OCI-M1 (cell line): ENCODE measurements at places on chromosomes 2 and 18.

- DNase-seq, result no peak
Measured at GRCh38 chr2:42843611-42844010, 51.2 kb upstream of the HAAO start.

DNA sequence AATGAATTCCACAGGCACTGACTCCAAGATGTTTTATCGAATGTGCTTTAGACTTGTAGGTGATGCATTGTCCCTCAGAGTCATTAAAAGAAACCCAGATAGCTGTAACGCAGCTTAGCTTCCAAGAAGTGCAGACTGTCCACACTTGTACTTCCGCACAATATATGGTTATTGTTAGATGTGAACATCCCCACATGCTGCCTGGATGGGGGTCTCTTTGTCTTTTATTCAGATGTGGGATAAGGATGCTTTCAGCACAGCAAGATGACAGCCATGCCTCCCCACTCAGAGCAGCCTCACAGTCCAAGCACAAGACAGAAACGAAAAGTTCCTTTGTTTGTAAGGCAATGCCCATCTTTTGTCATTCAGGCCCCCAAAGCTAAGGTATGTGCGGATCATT lies 416.6 kb downstream of the HRH4 start:
- DNase-seq, result no peak

DNA sequence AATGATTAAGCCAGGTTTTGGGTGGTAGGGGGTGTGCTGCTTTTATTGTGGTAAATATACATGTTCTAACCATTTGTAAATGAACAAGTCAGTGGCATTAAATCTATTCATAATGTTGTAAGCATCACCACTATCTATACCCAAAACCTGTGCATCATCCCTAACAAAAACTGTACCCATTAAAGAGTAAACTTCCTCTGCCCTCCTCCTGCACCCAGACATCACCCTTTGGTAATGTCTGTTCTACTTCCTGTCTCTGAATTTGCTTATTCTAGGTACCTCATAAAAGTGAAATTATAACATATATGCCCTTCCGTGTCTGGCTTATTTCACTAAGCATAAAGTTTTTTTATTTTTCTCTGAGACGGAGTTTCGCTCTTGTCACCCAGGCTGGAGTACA lies 14.1 kb downstream of the RIF1 start:
- no peak for DNase-seq

- DNase-seq, result peak; percentile 94
Measured at GRCh38 chr18:2641638-2642037, 13.9 kb upstream of the SMCHD1 start.

- DNase-seq, result no peak
Measured at GRCh38 chr2:144339048-144339447, 180.9 kb downstream of the ZEB2 start.

DNA sequence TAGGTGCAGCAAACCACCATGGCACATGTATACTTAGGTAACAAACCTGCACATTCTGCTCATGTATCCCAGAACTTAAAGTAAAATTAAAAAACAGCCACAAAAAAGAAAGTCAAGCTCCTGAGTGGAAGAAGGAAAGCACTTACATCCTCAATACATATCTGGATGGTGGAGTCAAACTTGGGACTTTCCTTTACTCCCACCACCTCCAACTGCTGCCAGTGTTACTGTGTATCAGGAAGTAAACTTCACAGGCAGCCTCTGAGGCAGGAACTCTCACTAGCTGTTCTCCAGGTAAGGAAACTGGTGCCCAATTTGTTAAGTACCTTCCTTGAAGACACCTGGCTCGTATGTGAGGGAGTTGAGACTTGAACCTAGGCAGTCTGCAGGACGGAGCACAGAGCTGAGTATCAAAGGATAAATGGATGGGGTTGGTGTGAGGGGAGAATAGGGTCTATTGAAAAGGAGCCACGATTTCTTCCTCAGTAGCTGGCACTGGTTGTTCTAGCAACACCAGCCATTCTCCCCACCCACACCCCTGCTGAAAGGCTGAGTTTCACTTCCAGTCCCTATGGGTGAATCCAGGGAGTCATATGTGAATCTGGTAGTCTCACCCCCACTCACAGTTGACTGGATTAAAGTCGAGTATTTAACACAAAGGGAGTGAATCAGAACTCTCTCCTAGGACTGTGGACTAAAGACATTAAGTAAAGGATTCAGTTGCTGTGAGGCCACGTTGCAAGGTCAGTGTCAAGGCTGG lies 50.0 kb upstream of the GPR39 start:
- no peak for DNase-seq

GRCh38 chr2:128474962-128475361 lies 156.3 kb upstream of the HS6ST1 start:
- no peak for DNase-seq

DNA sequence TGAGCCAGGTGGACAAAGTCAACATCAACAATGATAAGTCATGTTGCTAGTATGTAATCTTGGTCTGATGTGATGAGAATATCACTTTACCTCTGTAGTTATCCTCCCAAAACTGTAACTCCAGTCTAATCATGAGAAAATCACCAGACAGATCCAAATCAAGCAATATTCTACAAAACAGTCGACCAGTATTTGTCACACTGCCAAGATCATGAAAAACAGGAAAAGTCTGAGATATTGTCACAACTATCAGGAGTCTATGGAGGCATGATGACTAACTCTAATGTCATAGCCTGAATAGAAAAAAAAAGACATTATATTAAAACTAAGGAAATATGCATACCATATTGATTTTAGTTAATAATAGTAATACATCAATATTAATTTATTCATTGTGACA lies 1883.3 kb upstream of the CELF4 start:
- DNase-seq, result no peak

DNA sequence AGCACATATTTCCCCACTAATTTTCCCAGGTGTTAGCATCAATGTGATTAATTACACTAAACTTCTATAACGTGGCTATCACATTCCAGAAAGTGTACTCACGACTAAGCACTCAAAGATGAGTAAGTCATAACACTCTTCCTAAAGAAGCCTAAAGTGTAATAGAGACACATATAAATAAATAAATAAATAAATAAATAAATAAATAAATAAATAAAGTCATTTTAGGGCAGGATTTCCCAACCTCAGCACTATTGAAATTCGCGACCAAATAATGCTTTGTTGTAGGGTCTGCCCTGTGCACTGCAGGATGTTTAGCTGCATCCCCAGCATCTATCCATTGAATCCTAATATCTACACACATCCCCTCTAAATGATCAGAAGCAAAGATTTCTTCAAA lies 390.9 kb downstream of the CDH7 start:
- no peak for DNase-seq

DNA sequence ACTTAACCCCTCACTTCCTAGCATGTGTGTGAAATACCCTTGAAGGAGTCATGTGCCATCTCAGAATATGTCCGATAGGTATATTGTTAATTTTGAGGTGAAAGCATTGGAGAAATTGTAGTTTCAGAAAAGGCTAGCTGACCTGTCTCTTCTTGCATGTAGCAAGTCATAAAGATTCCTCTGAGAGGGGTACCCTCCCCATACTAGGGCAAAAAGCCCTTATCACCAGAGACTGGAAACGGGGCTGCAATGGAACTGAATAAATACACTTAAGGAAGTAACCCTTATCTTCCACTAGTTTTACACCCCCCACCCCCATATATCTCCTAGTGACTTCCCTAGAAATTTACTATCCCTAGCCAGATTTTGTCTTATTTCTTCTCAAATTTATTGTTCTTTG lies 1.8 kb upstream of the SF3B6 start:
- DNase-seq, result peak; percentile 67
